ENCODE measurements at places on chromosomes 2 and 18. TPM values are rescaled to one million over a fixed set of nuclear protein-coding genes. Genes with fewer than 3 reads are reported as not detected.

- no peaks in the 10 kb centered on the region for H3K36me3 ChIP-seq
- no peaks in the 10 kb centered on the region for H3K27me3 ChIP-seq
- H3K4me1 ChIP-seq, result no peaks in the 10 kb centered on the region
- no peak overlapping the region for H3K27ac ChIP-seq
Measured at GRCh38 chr18:36658611-36659010, 170.2 kb downstream of the TPGS2 start.

DPP4 gene
- polyA plus RNA-seq, result 51.7 TPM

- no peaks in the 10 kb centered on the region for H3K36me3 ChIP-seq
- no peak for DNase-seq
- H3K27me3 ChIP-seq, result peaks cover 3% of the 10 kb centered on the region
Measured at GRCh38 chr2:236735825-236736238, 166.2 kb downstream of the ACKR3 start.

GRCh38 chr2:45904946-45905631 lies 253.6 kb downstream of the PRKCE start:
- H3K27ac ChIP-seq, result no peak overlapping the region
- no peak overlapping the region for H3K4me3 ChIP-seq
- H3K27me3 ChIP-seq, result no peaks in the 10 kb centered on the region
- no peaks in the 10 kb centered on the region for H3K4me1 ChIP-seq

DNA sequence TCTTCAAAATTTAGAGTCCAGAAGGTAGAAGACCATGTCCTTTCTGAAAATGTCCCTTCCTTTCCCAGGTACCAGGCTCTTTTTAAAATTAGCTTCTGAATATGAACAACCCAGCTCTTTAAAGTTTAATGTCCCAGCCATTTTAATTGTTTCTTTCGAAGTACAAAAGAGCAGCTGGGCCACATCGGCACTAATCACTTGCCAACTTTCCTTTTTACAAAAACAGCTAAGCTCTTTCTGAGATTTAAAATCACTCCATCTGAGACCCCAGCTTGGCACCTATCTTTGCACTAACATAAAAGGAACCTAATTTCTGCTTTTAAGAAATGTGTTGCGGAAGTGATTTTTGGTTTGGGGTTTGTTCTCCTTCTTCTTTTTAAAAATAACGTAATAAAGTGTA lies 2.6 kb downstream of the BOD1L2 start:
- no peak for DNase-seq
- peaks cover 27% of the 10 kb centered on the region for H3K4me1 ChIP-seq
- no peak overlapping the region for H3K27ac ChIP-seq
- no peak overlapping the region for H3K4me3 ChIP-seq
- H3K27me3 ChIP-seq, result no peaks in the 10 kb centered on the region

SERPINB4 gene
- not detected for polyA plus RNA-seq

GRCh38 chr18:71665131-71665530 lies 879.0 kb downstream of the CBLN2 start:
- no peaks in the 10 kb centered on the region for H3K27me3 ChIP-seq
- H3K4me3 ChIP-seq, result no peak overlapping the region
- DNase-seq, result no peak
- no peaks in the 10 kb centered on the region for H3K4me1 ChIP-seq

IL36G gene
- not detected for polyA plus RNA-seq

- H3K27me3 ChIP-seq, result no peaks in the 10 kb centered on the region
- no peaks in the 10 kb centered on the region for H3K4me1 ChIP-seq
- DNase-seq, result no peak
- H3K36me3 ChIP-seq, result no peaks in the 10 kb centered on the region
- H3K4me3 ChIP-seq, result no peak overlapping the region
Measured at GRCh38 chr18:32310101-32310500, 120.3 kb downstream of the MEP1B start.

GRCh38 chr2:165787334-165787733 lies 6.7 kb downstream of the GALNT3 start:
- no peak for DNase-seq
- no peaks in the 10 kb centered on the region for H3K27me3 ChIP-seq
- H3K4me1 ChIP-seq, result no peaks in the 10 kb centered on the region
- no peak overlapping the region for H3K4me3 ChIP-seq
- no peak overlapping the region for H3K27ac ChIP-seq

- no peak overlapping the region for H3K27ac ChIP-seq
- peaks cover 5% of the 10 kb centered on the region for H3K36me3 ChIP-seq
- no peak for DNase-seq
- H3K4me3 ChIP-seq, result no peak overlapping the region
Measured at GRCh38 chr2:169965495-169965894, 138.2 kb downstream of the UBR3 start.

DNA sequence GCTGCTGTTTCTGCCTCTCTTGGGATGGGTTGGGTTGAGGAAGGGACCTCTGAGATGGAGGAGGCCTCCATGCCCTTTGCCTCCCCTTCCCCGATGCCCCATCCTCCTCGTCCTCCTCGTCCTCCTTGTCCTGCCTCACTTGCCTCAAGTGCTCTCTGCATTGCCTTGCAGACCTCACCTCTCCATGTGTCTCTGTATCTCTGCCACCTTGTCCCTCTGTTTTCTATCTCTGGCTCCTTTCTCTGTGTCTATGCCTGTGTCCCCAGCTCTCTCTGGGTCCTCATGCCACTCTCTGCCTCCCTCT lies 87.5 kb downstream of the MCFD2 start:
- DNase-seq, result no peak
- no peaks in the 10 kb centered on the region for H3K27me3 ChIP-seq
- H3K36me3 ChIP-seq, result no peaks in the 10 kb centered on the region

LRP2 gene
- not detected for polyA plus RNA-seq

DNA sequence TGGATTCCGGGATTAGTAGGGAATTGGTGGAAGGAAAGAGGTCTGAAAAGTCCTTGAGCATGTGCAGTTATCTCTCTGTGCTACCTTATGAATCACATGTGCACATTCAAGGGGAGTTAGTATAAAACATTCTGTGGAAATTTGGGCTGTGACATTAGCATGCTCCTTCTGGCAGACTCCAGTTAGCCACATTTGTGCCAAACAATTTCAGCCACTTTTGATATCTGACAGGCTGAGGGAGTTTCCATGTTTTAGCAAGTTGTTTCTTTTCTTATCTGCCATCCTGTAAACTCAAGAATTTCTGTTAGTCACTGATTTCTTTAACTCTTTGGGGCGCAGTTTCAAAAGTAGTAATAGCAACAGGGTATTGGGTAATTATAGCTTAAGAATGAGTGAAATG lies 28.3 kb upstream of the GYPC start:
- H3K4me3 ChIP-seq, result no peak overlapping the region
- no peak for DNase-seq
- H3K27me3 ChIP-seq, result no peaks in the 10 kb centered on the region
- no peaks in the 10 kb centered on the region for H3K36me3 ChIP-seq
- no peaks in the 10 kb centered on the region for H3K4me1 ChIP-seq

MRO gene
- polyA plus RNA-seq, result 9.2 TPM
